ENCODE measurements at places on chromosomes 5 and 9.

- no peak for DNase-seq
Measured at GRCh38 chr9:9846557-9846956, 766.2 kb downstream of the PTPRD start.

DNA sequence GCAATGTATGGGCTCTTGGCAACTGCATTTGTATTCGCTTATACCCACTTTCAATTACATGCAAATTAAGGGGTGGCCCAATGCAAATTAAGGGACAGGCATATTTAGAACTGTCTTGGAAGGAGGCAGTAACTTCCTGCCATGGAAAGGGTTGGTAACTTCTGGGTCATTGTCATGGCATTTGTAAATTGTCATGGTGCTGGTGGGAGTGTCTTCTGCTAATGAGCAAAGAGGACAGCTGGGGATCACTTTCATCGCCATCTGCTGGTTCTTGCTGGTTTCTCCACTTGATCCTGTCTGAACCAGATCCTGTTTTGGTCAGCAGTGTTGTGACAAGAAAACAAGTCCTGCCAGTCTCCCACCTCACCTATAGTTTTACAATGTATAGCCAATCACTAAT, 23.3 kb upstream of the UGT3A2 start:
- DNase-seq: peak; percentile 7

GRCh38 chr9:36485647-36486328, 85.7 kb upstream of the RNF38 start:
- no peak for DNase-seq

DNA sequence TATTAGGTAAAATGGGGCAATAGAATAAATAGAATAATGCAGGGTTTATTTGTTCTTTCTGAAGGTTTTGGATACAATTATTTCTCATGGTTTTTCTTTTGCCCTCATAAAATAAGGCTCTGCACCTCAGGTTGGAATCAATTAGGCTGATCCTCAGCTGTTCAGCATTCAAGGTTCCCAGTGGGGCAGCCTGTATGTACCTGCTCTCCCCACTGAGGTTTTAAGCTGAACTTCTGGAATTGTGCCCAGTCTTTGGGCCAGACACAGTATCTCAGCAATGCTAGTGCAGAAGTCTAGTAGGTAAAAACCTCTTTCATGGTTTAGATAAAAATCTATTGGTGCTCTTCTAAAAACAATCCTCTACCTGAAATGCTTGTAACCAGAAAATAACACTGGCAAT, 98.0 kb downstream of the EDIL3 start:
- DNase-seq: no peak

DNA sequence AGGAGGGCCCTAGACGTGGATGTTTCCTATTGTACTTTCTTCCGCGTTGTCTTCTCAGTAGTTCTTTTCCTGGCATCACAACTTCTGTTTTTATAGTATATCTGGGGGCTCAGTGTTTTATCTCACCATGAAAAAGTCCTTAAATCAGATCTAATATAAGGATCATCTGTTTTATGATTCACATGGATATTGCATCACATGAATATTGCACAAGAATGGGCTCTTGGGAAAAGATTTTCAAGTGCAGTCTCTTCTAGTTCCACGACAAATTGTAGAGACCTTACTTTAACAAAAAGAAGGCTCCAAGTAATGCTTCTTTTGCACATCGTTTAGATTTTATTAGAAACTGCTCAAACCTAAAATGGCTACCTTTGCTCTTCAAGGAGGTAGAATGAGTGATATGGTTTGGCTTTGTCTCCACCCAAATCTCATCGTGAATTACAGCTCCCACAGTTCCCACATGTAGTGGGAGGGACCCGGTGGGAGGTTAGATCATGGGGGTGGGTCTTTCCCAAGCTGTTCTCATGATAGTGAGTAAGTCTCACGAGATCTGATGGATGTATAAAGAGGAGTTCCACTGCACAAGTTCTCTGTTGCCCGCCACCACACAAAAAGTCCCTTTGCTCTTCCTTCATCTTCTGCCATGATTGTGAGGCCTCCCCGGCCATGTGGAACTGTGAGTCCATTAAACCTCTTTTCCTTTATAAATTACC, 53.7 kb upstream of the FAM120A start:
- DNase-seq: no peak

DNA sequence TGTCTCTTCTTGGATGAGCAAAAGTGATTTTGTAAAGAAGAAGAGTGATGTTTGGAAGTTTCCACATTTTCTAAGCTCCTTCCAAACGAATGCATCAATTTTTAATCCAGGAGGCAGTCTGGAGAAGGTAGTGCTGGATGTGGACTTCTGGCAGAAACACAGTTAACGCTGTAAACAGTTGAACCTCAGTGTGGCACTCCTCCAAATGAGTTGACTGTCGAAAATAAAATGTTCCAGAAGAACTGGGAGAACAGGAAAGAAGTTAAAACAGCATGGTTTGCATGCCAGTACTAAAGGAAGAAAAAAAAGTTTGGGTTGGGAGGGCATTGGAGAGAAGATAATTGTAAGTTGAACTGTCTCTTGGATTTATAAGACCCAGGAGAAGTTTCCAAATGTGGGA, 6.5 kb downstream of the ZNF462 start:
- DNase-seq: no peak

DNA sequence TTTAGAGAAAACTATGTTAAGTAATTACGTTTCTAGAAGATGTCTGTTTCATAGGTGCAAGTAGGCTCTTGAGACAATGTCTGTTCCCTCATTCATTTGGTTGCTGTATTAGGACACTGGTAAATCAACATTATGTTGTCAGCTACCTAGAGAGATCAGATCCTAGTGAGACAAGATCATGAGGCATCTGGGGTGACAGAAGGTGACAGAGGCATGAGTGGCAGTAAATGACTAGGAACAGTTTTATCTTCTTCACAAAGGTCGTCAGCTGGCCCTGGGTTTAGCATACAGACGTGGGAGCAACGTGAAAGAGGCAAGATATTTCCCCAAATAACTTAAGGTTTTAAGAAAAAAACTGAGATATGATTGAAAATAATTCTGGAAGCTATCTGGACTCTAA, 1926.3 kb upstream of the WWC1 start:
- no peak for DNase-seq

GRCh38 chr5:38968665-38969064, 105.5 kb downstream of the RICTOR start:
- DNase-seq: no peak

GRCh38 chr5:34685485-34686165, 29.5 kb downstream of the RAI14 start:
- DNase-seq: no peak

- no peak for DNase-seq
Measured at GRCh38 chr5:34652914-34653313, 3.2 kb upstream of the RAI14 start.

- DNase-seq: no peak
Measured at GRCh38 chr5:112648264-112648663, 89.4 kb upstream of the APC start.

DNA sequence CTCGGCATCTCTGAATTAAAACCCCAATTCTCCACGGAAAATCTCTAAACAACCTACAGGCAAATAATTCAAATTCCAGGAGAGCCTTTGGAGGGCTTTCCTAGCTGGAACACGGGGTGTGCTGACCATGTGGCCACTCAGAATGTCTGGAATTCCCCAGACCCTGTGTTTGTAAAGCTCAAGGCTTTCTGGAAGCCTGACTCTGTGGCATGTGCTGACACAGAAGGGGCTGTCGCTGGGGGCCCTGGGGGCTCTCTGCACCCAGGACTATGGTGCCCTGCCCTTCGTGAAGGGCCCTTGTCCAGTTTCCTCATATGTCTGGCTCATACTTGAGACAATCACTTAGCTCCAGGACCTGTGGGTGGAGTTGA, 29.0 kb upstream of the BOD1 start:
- DNase-seq: no peak

DNA sequence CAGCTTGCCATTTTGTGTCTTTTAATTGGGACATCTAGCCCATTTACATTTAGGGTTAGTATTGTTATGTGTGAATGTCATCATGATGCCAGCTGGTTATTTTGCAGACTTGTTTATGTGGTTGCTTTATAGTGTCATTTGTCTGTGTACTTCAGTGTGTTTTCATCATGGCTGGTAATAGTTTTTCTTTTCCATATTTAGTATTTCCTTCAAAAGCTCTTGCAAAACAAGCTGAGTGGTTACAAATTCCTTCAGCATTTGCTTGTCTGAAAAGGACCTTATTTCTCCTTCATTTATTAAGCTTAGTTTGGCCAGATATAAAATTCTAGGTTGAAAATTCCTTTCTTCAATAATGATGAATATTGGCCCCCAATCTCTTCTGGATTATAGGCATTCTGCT, 28.5 kb upstream of the TNFSF15 start:
- no peak for DNase-seq

DNA sequence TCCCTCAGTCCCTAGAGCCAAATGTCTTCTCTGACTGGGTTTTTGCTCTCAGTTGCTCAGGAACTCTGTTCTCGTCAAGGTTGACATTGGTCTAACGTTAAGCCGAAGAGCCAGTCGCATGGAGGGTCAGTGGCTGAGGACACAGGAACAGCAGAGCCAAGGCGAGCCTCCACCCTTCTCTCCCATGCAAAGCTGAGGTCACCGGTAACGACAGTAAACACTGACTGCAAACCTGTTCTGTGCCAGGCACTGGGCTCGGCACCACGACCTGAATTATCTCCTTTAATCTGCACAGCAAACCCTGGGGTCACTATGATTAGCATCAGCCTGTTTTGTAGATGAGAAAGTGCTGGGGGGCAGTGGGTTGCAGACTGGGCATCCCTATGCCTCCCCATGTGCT, 171.0 kb downstream of the COL23A1 start:
- no peak for DNase-seq

- no peak for DNase-seq
Measured at GRCh38 chr5:109034306-109034705, 286.6 kb downstream of the FER start.

- no peak for DNase-seq
Measured at GRCh38 chr9:113223963-113224362, 2.6 kb downstream of the SLC31A1 start.

DNA sequence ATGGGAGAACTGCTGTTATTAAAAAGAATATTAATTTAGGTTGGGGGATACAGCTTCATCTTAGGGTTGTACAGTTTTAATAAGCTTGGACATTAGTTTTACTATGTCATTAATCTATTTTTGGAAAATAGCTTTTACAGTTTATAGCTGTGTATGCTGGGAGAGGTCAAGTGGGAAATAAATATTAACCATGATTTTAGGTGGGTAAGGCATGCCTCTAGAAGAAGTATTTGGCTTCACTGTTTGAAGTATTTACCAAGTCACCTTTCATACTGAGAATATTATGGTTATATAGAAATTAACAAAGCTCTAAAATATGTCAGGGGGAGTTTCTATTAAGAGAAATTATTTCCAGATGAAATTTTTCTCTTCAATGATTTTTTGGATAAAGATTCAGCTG, 5.2 kb downstream of the C5orf22 start:
- DNase-seq: no peak

- peak; percentile 47 for DNase-seq
Measured at GRCh38 chr5:56190497-56190896, 42.6 kb downstream of the ANKRD55 start.

DNA sequence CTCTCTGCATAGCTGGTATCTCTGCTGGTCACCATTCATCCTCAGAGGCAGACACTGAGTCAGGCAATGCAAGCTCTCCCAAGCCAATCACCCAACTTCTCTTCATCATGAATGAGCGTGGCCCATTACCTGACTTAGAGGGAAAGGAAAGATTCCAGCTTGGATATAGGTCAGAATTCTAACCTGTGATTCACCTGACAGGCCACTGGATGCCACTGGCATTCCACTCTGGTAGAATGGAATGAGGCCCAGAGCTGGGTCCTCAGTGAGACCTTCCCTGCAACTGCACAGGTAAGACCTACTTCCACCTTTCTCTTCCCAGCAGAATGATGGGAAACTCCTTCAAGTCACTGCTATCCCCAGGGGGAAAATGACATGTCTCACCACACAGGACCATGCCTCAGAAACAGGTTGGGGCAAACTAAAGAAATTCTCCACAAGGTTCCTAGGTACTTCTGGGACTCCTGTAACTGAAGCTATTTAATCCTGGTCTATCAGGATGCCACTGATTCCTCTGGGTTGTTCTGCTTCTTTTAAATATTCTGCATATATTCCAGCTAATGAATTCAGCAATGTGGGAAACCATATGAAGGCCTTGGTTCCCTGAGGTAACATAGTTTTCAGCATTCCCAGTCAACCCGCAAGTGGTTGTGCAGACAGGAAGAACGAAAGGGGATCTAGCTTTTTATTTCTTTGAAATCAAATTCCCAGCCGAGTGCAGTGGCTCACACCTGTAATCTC, 62.0 kb downstream of the SUSD1 start:
- DNase-seq: peak; percentile 42

DNA sequence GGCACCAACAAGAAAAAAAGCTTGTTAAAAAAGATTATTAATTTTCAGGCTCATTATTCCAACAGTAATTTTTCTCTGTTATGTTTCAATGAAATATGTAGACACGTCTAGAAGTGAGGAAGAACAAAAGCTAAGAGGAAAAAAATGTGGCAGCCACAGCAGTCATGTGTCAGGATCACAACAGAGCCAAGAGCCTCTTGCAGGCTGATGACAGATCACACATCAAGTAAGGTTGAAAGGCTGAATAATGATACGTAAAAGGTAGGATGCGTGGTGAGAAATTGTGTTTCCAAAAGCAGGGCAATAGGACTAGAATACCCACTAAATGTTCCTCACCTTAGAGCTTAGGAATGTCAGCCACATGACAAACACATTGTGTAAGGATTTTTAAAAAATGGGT, 124.8 kb downstream of the HTR1A start:
- no peak for DNase-seq

DNA sequence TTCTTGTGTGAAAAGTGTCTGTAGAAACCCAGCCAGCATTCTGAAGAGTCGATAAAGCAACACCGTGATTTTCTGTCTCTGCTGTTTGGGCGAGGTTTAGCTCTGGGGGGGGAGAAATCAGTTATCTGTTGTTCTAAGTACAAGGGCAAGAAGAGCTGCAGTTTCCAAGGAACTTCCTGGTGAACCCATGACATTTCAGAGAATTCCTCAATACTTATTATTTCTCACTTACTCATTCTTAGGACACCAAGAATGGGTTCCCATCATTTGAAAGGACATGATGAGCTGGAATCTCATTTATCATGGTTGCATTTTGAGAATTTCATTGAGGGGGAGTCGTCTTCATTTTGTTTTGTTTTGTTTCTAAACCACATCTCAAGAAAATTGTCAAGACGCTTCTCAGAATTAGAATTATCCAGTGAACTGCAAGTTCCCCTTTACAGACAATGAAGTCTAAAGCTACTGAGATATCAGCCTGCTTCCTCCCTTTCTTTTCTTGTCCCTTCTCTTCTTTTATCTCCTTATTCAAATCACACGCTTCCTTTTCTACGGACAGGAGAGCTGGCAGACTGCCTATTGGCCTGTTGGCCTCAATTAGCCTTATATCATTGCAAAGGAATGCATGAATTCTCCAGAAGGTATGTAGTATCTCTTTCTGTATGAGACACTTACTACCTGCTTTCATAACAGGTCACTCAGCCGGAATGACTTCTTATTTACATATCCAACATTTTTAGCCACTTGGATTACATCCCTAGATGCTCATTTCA, 53.7 kb downstream of the ZNF462 start:
- no peak for DNase-seq

- DNase-seq: no peak
Measured at GRCh38 chr5:78563621-78564020, 85.0 kb downstream of the LHFPL2 start.

- no peak for DNase-seq
Measured at GRCh38 chr5:101590384-101590783, 687.3 kb upstream of the ST8SIA4 start.
